ENCODE measurements at places on chromosomes 3 and 15. TPM values are rescaled to one million over a fixed set of nuclear protein-coding genes. Genes with fewer than 3 reads are reported as not detected.

- DNase-seq: no peak
- H3K4me1 ChIP-seq: peaks cover 35% of the 10 kb centered on the region
- H3K27ac ChIP-seq: peak overlapping the region; percentile 98
Measured at GRCh38 chr3:57555306-57555705, 768 bp upstream of the PDE12 start.

Gene ROPN1
- not detected for total RNA-seq

DNA sequence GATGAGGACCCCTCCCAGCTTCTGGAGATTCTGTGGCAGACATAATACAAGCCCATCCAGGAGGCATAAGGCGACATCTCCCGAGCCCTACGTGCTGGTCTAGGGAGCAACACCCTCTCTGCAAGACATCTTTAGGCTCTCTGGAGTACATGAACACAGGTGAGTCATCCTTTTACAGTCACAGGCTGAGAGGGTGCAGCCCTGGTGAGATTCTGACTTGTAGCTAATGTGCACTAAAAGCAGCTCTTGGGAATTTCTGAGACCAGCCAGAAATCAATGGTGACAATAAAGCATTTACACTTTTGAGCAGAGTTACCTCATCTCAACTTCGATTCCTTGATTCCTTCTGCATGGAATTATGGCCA, 131.1 kb downstream of the XXYLT1 start:
- H3K4me1 ChIP-seq: no peaks in the 10 kb centered on the region
- H3K27ac ChIP-seq: no peak overlapping the region
- H3K27me3 ChIP-seq: no peaks in the 10 kb centered on the region
- DNase-seq: no peak
- H3K36me3 ChIP-seq: peaks cover 23% of the 10 kb centered on the region
- no peak overlapping the region for H3K4me3 ChIP-seq

Gene RASGRP1
- total RNA-seq: 113 TPM

Measured in activated T-helper 2 cell treated with anti-CD3 and anti-CD28 coated beads, Interferon-gamma antibody, Interleukin-2, Interleukin-4, amounts not matched to agents 10 μg/mL and 5 μg/mL and 100 μg/mL, durations not matched to agents 14 hours and 24 hours and 36 hours (primary cell).